A549 treated with DMSO at 1 μM for 4 hours (cell line): ENCODE measurements at places on chromosomes 7 and 10. TPM values are rescaled to one million over a fixed set of nuclear protein-coding genes. Genes with fewer than 3 reads are reported as not detected.

The TMEM225B gene
- total RNA-seq, result 0.79 to 1.0 TPM (median 0.91 TPM) in 5 replicates

The TFPI2 gene
- total RNA-seq, result 265 to 336 TPM (median 271 TPM) in 5 replicates

The TMEM229A gene
- not detected in 5 replicates for total RNA-seq

The RUFY2 gene
- total RNA-seq, result 7.3 to 9.9 TPM (median 8.9 TPM) in 5 replicates

The COL13A1 gene
- total RNA-seq, result 0.16 to 0.62 TPM (median 0.33 TPM) in 5 replicates

The HMX2 gene
- 0.06 to 0.27 TPM (median 0.15 TPM) in 4 of 5 replicates, not detected in the other for total RNA-seq

The NUTM2B gene
- total RNA-seq, result 0.22 to 0.50 TPM (median 0.31 TPM) in 5 replicates

The LBX1 gene
- not detected in 5 replicates for total RNA-seq

The SUMF2 gene
- total RNA-seq, result 115 to 121 TPM (median 117 TPM) in 5 replicates

The TSPAN13 gene
- 10.9 to 16.1 TPM (median 13.9 TPM) in 5 replicates for total RNA-seq

The ATOH7 gene
- total RNA-seq, result 0.19 to 0.44 TPM (median 0.26 TPM) in 5 replicates

The CAMK2B gene
- total RNA-seq, result 0.15 to 0.28 TPM (median 0.20 TPM) in 5 replicates

The HYAL4 gene
- 0.07 TPM in 1 of 5 replicates, not detected in the others for total RNA-seq

The ARHGAP22 gene
- 3.5 to 4.9 TPM (median 4.1 TPM) in 5 replicates for total RNA-seq

The CRHR2 gene
- not detected in 5 replicates for total RNA-seq

The SPDYE1 gene
- not detected in 5 replicates for total RNA-seq

The RPS24 gene
- 2,717 to 3,623 TPM (median 3,012 TPM) in 5 replicates for total RNA-seq

The PRPS1L1 gene
- not detected in 5 replicates for total RNA-seq

The TMEM270 gene
- 0.19 to 0.23 TPM in 2 of 5 replicates, not detected in the others for total RNA-seq

The CLDN15 gene
- total RNA-seq, result 7.1 to 16.5 TPM (median 12.2 TPM) in 5 replicates

The FKBP9 gene
- total RNA-seq, result 76.3 to 121 TPM (median 93.5 TPM) in 5 replicates

The PEX1 gene
- 5.3 to 7.2 TPM (median 6.1 TPM) in 5 replicates for total RNA-seq

The ZNF853 gene
- 1.9 to 3.0 TPM (median 2.3 TPM) in 5 replicates for total RNA-seq

The VSTM4 gene
- total RNA-seq, result 0.27 to 0.62 TPM (median 0.48 TPM) in 5 replicates

The MYO1G gene
- 0.07 to 0.13 TPM (median 0.09 TPM) in 5 replicates for total RNA-seq

The RPEL1 gene
- total RNA-seq, result 0.03 TPM in 1 of 5 replicates, not detected in the others

The MASTL gene
- 19.1 to 24.5 TPM (median 23.6 TPM) in 5 replicates for total RNA-seq

The TNS3 gene
- 74.6 to 96.1 TPM (median 89.2 TPM) in 5 replicates for total RNA-seq

The HOXA7 gene
- 4.4 to 5.3 TPM (median 4.9 TPM) in 5 replicates for total RNA-seq

The AFAP1L2 gene
- total RNA-seq, result 21.7 to 29.6 TPM (median 25.1 TPM) in 5 replicates

The FRMD4A gene
- total RNA-seq, result 4.1 to 5.7 TPM (median 4.8 TPM) in 5 replicates

The NMT2 gene
- total RNA-seq, result 24.3 to 29.8 TPM (median 27.0 TPM) in 5 replicates

The ZNF727 gene
- not detected in 5 replicates for total RNA-seq

The ZSWIM8 gene
- total RNA-seq, result 31.8 to 44.6 TPM (median 39.5 TPM) in 5 replicates

The OPALIN gene
- not detected in 5 replicates for total RNA-seq

The CPEB3 gene
- total RNA-seq, result 0.21 to 0.44 TPM (median 0.38 TPM) in 5 replicates

The TASOR2 gene
- 34.3 to 53.7 TPM (median 42.7 TPM) in 5 replicates for total RNA-seq

The ZNRF2 gene
- 5.2 to 8.3 TPM (median 6.8 TPM) in 5 replicates for total RNA-seq

The SPAM1 gene
- not detected in 5 replicates for total RNA-seq

The HECW1 gene
- total RNA-seq, result 11.4 to 14.2 TPM (median 12.2 TPM) in 5 replicates

The PTER gene
- 11.9 to 17.6 TPM (median 16.6 TPM) in 5 replicates for total RNA-seq

The ANKRD7 gene
- 0.21 to 0.93 TPM (median 0.45 TPM) in 5 replicates for total RNA-seq

The ASZ1 gene
- not detected in 5 replicates for total RNA-seq

The MRLN gene
- not detected in 5 replicates for total RNA-seq

The SPDYE18 gene
- total RNA-seq, result 0.11 to 0.23 TPM (median 0.22 TPM) in 4 of 5 replicates, not detected in the other

The ASL gene
- total RNA-seq, result 19.8 to 22.4 TPM (median 21.3 TPM) in 5 replicates

The WIPF3 gene
- 0.37 to 0.61 TPM (median 0.51 TPM) in 5 replicates for total RNA-seq
